ENCODE measurements at places on chromosomes 5 and 9.

GRCh38 chr5:104247260-104247659, 684.7 kb upstream of the NUDT12 start:
- no peak for DNase-seq

DNA sequence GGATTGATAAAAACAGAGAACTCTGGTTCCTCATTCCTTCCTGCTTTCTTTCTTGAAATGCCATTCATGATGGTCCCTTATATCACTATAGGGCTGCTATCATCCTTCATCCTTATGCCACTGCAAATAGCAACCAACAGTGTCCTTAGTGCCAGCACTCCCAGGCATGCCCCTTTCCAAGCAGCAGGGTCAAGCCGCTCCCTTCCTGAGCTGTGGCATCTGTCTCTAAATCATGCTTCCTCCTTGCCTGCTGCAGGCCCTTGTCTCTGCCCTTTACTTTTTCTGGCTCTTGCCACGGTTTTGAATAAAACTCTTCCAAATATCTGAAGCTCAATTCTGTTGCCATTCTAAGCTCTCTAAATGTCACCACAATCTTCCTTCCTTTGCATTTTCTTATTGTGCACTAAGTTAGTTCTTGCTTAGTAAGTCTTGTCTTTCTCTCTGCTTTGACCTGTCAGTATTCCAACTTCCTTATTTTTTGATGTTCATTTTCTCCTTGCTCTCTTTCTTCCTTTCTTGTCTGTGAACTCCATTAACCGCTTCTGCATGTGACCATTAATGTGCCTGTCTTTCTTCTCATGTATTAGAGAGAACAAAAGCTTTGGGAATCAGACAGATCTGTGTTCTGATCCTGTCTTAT, 19.9 kb downstream of the TLR4 start:
- no peak for DNase-seq

DNA sequence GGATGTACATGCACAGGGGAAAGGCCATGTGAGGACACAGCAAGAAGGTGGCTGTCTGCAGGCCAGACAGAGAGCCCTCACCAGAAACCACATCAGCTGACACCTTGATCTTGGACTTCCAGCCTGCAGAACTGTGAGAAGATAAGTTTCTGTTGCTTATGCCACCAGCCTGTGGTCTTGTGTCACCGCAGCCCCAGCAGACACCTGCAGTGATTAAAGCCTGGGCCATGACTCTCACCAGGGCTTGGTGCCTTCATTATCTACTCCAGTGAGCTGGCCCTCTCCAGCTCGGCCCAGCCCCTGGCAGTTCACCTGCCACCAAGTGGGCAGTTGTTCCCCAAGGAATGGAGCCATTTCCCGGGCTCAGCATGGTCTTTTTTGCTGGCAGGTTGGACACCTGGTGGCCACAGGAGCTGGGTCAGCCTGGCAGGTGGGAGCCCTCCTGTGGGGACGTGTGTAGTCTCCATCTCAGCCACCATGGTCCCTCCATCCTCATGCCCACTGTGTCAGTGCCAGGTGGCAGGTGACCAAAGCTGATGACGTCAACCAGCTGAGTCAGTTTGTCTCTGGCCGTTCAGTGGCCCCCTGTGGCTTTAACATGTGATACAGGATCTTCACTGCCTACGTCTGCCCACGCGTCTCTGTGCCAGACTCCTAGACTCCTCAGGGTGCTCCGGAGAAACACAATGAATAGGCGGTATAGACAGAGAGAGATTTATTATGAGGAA, 99.9 kb upstream of the PPP1R26 start:
- DNase-seq, result no peak

GRCh38 chr5:65172486-65173129, 309.1 kb downstream of the ADAMTS6 start:
- no peak for DNase-seq

DNA sequence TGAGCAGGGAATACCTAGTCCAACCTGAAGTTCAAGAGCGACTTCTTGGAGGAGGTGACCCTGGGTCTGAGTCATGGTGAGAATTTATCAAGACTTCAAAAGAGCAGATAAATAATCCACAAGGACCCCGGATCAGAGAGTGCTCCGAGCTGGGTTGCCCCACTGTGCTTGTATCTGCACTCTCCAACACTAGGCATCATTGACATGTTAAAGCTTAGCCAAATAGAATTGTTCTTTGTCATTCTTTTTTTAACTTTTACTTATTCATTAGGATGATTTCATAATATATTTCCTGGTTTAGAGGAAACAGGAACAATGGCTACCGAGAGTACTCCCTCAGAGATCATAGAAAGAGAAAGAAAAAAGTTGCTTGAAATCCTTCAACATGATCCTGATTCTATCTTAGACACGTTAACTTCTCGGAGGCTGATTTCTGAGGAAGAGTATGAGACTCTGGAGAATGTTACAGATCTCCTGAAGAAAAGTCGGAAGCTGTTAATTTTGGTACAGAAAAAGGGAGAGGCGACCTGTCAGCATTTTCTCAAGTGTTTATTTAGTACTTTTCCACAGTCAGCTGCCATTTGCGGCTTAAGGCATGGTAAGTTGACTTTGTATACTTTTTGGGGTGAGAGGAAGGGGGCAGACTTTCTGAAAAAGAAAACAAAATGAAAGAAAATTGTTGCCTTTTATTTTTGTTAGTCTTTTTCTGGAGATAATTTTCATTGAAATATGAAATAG, at the start of gene CARD6:
Gene CARD6, plus strand, starts transcription at position 300 of the 738 bp plus-strand sequence. Its CDS starts 16 bp downstream, at position 316.
- no peak for DNase-seq

DNA sequence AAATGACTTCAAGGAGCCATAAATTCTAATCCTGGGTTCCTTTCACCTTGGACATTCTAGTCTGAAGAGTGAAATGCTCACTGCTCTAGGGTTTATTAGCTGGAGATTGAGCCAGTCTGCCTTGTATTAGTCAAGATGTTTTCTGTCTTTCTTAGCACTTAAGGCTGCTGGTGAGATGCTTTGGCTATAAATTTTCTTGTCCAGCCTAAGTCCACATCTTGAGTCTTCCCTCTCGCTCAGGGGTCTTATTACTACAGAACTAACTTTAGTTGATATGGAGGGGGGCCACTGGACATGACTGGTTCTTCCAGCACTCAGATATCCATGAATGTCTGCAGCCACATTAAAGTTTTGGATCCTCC, 316.4 kb downstream of the ARHGAP26 start:
- DNase-seq, result no peak

- DNase-seq, result peak; percentile 3
These were observed 31.9 kb downstream of the CNTFR start for GRCh38 chr9:34557426-34558321.

- no peak for DNase-seq
These were observed 65.6 kb upstream of the FRRS1L start for GRCh38 chr9:109232449-109233237.

DNA sequence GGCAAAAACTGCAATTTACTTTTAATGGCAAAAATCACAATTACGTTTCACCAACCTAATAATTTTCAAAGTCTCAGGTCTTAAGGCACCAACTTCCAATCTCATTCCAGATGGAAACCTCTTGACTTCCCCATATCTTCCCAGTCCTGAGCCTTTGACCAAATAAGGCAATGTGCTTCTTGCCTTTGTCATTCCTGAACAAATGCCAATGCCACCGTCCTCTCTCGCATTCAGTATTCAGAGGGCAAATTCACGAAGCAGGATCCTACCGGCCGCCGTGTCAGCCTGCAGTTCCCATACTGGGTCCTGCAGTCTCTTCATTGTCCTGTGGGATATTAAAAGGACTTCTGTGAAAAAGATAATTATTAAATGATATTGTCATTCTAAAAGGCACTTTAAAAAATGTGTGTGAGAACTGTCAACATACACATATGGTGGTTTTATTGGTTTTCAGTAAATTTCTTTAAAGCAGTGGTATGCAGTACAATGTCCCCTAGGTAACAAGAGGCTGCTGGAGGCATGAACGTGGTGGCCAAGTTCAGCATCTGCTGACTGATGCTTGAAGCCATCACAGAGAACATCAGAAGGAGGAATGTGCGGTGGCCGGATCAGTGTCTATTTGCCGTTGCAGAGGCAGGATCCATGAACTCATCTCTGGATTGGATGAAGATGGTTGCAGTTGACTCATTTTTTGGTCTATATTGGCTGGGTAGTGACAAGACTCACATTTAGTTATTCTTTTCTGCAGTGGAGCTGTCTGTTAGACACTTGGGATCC, 101.4 kb upstream of the IRX4 start:
- DNase-seq, result no peak

DNA sequence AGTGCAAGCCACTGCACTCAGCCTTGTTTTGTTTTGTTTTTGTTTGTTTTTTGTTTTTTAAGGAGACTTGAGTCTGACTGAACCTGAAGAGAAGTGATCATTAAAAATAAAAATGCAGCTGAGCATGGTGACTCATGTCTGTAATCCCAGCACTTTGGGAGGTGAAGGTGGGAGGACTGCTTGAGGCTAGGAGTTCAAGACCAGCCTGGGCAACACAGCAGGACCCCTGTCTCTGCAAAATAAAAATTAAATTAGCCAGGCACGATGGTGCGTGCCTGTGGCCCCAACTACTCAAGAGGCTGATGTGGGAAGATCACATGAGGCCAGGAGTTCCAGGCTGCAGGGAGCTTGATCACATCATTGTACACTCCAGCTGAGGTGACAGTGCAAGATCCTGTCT, 6.2 kb downstream of the SLC1A1 start:
- no peak for DNase-seq

DNA sequence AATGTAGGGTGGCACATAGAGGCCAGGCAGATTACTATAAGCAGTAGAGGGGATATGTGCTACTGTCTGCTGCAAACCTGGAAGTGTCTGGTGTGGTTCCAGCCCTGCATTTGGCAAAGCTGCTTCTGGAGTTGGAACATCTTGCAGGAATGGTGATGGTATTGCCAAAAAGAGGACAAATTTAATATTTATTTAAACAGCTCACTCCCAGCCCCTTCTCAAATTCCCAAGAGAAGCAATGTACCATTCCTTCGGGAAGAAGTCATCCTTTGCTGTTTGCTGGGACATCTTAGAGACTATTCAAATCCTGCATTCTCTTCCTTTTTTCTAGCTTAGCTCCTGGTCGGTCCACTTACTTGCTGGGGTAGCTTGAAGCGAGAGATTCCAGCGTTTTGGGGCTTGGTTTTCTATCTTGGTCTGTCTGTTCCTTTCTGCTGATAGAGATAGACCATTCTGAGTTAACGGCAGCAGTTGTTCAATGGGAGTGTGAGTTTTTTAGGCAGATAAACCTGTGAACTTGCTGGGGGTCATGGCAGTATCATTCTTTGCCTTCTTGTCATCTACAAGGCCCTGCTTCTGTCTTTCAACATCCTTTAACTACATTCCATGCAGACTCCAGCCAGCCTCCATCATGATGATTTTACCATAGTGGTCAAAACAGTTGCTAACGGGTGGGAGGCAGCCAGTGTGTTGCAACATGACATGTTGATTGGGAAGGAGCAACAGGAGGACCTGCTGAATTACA, 69.9 kb downstream of the RCL1 start:
- no peak for DNase-seq

- DNase-seq, result no peak
These were observed 1.4 kb upstream of the SPAAR start for GRCh38 chr9:35907711-35908503.

DNA sequence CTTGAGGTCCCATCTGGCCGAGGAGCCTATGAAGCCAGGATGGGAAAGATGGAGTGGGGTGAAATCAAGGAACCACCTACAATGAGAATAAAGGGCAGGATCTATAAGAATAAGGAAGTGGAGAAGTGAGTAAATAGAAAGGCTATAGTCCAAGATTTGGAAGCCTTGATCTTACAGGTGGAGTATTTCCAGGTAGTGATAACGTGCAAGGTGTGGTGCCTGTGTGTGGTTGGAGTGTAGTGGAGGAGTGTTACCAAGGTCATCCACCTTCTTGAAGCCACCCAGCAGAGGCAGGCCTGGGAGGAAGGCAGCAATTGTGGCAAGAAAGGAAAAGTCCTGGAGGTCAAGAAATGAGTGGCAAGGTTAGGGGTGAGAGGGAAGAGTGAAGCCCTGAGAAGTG, 72.9 kb downstream of the IQGAP2 start:
- DNase-seq, result no peak

- no peak for DNase-seq
These were observed 42.1 kb downstream of the CLINT1 start for GRCh38 chr5:157816682-157817386.

DNA sequence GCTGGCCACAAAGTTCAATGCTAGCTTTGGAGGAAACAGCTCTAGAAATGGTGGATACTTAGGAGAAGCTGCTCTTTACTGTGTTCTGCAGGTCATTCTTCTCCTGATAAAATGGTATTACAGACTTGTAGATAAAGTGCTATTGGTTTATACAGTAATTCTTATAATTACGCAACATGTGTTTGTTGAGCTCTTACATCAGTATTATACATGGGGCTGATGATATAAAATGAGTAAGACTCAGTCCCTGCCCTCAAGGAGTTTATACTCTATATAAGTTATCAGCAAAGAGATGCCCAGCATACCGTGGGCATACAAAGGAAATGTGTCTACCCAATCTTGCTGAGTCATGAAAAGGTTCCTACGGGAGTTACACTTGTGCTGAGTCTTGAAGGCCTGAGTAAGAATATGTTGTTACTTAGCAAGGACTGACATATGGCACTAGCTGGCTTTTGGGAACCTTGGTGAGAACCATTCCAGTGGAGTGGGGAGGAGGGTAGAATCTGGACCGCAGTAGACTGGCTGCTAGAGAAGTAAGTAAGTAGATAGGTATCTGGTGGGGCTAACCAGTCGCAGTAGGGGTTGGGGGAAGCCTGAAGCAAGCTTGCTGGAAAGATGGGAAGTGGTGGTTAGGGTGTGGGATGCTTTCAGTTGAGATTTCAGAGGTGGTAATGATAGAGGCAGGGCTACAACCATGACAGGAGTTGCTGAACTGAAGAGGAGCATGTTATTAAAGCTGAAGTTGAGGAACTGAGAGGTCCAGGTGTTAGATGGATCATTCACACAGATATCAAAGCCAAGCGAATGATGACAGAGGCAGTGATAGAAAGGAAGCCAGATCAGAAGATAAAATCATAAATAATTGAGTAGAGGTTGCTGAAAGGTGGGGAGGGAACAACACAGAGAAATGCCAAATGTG, 11.1 kb upstream of the TTC23L start:
- DNase-seq, result no peak

DNA sequence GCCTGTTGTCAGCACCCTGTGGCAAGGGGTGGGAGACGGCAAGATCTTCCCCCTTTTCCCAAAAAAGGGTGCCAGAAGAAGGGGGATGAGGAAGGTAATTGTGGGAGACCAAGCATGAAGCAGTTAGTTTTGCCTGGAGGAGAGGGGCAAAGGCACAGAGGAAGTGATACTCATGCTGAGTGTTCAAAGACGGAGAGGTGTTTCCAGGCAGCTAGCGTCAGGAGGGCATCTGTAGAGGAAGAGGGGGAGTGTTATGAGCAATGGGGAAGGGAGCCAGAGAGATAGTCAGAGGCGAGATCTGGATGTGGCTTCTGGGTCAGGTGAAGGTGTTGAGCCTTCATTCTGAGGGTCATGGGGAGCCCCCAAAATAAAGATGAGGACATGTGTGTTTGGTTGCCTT, 26.9 kb upstream of the ADAM19 start:
- DNase-seq, result no peak

- peak; percentile 69 for DNase-seq
These were observed 11.8 kb downstream of the BRD3 start for GRCh38 chr9:134055981-134056461.

DNA sequence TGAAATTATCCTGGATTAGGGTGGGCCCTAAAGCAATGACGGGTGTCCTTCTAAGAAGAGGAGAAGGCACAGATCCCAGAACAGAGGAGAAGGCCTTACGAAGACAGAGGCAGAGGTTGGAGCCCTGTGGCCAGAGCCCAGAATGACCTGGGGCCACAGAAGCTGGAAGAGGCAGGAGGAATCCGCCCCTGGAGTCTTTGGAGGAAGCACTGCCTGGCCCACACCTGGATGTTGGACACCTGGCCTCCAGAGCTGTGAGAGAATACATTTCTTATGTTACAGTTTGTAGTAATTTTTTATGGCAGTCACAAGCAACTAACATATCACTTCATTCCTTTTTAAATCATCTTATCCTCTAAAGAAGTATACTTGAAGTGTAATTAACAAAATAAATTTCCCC, 8.5 kb downstream of the MRPL36 start:
- no peak for DNase-seq
